Heart left ventricle (tissue), 16 donors: ENCODE measurements at places on chromosomes 7 and 10. TPM values are rescaled to one million over a fixed set of nuclear protein-coding genes. Genes with fewer than 3 reads are reported as not detected.

The BICC1 gene
- 1.6 TPM for polyA plus RNA-seq

The TBX20 gene
- polyA plus RNA-seq: 30.8 TPM

- no peak for DNase-seq
These were observed 41.1 kb downstream of the OTUD1 start for GRCh38 chr10:23479798-23480473.

The KLF14 gene
- 0.15 TPM for polyA plus RNA-seq

DNA sequence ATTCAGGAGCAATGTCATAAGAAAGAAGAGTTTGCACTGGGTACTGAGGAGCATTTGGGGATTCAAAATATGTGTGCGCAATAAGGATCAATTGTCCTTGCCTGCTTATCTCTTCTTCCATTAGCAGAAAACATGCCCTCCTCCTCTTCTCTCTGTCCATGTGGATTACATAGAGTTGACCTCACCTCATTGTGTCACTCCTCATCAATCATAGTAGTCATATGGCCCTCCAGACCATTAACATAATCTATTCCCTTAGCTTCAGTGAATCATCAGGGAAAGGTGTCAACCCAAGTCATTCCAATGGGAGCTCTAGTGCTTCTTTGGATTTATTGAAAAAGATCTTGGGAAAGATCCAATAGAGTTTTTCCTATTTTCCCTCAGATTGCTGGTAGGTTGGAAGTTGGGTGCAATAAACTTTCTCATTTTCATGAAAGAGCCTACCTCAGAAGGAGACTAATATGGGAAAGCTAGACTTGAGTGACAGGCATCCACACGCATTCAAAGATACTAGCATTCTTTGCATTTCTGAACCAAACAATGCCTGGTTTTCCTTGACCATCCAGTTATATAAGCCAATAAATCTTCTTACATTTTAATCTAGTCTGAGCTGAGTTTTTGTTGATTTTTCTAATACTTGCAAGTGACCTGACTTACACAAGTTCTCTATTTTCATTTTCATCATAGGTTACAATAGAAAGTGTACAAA, 71.5 kb upstream of the FAM13C start:
- DNase-seq: no peak

- DNase-seq: no peak
These were observed 41.1 kb downstream of the CAV1 start for GRCh38 chr7:116565981-116566380.

DNA sequence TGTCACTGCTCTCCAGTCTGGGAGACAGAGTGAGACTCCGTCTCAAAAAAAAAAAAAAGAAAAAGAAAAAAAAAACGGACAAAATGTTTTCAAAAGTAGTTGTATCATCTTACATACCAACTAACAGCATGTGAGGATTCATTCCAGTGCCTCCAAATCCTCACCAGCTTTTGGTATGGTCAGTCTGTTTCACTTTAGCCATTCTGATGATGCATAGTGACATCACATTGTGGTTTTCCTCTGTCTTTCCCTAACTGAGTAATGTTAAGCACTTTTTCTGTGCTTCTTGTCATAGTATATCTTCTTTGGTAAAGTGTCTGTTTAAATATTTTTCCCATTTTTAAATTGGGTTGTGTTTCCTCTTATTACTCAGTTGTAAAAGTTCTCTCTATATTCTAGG, 251.4 kb upstream of the CTBP2 start:
- no peak for DNase-seq

DNA sequence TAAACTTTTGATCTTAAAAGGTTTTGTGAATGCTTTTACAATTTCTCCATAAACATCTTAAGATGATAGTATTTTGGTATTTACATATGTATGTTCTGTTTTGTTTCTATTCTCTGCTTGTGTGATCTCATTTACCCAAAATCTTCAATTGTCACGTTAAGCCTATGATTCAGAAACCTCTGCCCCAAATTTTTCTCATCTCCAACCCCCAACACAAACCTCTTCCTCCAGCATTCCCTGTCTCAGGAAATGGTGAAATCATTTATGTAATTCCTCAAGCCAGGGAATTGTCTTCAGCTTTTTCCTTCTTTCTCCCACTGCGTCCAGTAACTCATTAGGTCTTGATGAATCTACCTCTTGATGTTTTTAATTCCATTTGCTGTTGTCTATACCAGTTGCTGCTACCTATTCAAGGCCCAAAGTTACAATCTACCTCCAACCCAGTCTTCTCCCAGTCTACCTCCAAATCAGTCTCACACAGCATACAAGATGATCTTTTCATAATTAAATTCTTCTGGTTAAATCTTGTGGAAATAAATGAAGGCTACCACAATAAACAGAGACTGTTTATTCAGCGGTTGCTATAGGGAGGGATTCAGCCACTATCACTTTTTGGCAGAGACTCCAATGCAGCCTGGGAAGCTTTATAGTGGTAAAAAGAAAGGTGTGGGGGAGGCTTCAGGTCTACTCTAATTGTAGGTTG, 5.8 kb downstream of the CFAP69 start:
- DNase-seq: no peak

DNA sequence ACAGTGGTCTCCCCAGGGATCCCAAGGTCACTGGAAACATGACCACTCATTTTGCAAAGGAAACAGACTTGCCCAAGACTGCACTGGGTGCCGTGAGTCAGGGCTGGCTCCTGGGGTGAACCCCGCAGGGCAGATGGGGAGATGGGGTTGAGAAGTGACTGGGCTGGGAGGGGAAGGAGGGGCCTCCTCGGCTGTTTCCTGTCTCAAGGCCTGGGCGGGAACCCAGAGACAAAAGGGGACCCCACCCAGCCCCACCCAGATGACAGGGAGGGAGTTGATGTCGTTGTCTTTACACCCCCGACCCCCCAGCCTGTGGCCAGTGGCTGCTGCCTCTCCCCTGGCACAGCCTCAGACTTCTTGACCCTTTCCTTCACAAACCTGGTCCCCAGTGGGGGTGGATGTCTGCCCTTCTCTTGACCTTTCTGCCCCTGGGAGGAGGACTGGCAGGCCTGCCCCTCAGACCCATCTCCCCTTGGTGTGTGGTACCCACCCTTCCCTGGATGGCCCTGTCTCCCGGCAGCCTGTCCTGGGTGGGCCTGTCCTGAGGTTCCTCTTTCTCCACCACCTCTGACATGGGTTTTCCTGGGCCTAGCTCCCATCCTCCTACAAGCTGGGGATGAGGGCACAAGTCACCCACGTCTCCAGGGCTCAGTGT, 1.4 kb downstream of the MYO1G start:
- no peak for DNase-seq

GRCh38 chr7:3558400-3558799, 257.3 kb downstream of the SDK1 start:
- DNase-seq: no peak
